Kasumi-1 (cell line): ENCODE measurements at places on chromosomes 6 and 20.

DNA sequence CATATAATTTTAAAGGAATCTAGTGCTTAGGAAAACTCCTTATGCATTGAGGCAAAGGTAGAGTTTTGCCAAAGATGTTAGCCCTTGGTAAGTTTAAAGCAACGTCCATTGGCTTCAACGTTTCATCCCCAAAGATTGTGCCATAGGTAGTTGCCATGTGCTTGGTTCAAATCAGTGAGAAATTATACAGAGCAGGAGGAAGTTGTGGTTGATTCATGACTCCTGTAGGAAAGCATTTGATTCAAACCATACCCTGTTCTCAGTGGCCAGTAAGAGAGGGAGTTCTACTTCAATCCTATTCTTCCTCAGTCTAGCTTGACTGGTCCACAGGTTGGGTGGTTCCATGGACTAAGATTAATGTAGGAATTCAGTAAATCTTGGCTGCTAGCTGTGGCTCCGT lies 535.6 kb downstream of the QKI start:
- peak; percentile 34 for DNase-seq

DNA sequence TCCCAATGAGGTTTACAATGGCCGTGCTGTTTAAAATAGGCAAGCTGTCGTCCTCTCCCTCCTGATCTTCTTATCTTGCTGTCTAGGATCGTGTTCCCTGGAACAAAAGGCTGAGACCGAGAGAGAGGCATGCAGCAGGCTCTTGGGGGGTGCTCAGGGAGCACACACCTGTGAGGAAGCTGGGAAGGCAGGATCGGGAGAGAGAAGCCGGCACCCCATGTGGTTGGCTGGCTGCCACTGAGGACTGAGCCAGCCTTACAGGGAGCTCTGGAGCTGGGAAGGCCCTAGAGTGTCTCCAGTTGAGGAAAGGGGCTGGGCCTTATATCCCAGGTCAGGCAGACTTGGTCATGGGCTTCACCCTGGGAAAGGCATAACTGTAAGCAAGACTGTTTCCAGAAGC lies 184.2 kb downstream of the LY86 start:
- no peak for DNase-seq

GRCh38 chr20:62367136-62367632 lies at the start of gene LAMA5:
LAMA5 (minus strand) TSS chr20:62367312; CDS start chr20:62367245, 67 bp downstream.
- no peak for DNase-seq

DNA sequence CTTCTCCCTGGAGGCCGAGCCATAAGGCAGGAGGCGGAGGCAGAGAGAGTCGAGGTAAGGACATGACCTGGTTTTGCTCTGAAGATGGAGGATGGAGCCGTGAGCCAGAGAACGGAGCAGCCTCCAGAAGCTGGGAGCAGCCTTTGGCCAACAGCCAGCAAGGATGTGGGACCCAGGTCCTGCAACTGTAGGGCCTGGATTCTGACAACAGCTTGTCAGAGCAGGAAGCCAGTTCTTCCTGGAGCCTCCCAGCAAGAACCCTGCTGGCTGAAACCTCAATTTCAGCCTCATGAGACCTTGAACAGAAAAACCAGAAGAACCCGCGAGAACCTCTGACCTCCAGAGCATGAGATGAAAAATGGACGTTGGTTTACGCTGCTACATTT lies 13.4 kb upstream of the MRGBP start:
- DNase-seq = peak; percentile 88

GRCh38 chr6:10733151-10733715 lies 10.4 kb downstream of the TMEM14C start:
- no peak for DNase-seq

DNA sequence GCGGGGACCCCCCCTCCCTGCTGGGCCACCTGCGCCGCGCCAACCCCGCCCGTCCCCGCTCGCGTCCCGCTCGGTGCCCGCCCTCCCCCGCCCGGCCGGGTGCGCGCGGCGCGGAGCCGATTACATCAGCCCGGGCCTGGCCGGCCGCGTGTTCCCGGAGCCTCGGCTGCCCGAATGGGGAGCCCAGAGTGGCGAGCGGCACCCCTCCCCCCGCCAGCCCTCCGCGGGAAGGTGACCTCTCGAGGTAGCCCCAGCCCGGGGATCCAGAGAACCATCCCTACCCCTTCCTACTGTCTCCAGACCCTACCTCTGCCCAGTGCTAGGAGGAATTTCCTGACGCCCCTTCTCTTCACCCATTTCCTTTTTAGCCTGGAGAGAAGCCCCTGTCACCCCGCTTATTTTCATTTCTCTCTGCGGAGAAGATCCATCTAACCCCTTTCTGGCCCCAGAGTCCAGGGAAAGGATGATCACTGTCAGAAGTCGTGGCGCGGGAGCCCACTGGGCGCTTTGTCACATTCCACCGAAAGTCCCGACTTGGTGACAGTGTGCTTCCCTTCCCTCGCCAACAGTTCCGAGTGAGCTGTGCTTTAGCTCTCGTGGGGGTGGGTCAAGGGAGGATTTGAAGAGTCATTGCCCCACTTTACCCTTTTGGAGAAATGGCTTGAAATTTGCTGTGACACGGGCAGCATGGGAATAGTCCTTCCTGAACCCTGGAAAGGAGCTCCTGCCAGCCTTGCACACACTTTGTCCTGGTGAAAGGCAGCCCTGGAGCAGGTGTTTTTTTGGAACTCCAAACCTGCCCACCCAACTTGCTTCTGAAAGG lies 2.1 kb downstream of the VEGFA start:
- peak; percentile 37 for DNase-seq

DNA sequence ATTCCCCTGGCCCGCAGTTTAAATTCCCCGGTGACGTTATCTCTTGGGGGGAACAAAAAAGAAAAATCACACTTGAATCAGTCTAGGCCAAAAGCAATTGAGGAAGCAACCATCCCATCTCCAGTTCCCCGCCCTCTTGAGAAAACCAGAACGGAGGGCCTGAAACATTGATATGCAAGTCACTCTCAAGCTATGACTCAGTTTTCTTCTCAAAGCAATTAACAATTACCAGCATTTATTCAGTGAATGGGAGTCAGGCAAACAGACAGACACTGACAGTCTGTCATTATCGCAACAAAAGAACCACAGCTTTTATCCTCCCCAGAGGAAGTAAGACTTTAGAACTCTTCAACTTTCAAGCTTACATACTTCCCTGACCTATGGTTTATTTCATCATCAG lies 100.9 kb downstream of the OPRM1 start:
- DNase-seq = no peak

GRCh38 chr6:148221196-148221979 lies 121.2 kb upstream of the SASH1 start:
- peak; percentile 5 for DNase-seq
